ENCODE measurements at places on chromosomes 3 and 15.
A peak's percentile ranks its signal among the peaks of the same experiment; 100 is the strongest.

GRCh38 chr15:88115486-88116152, 140.9 kb downstream of the NTRK3 start:
- DNase-seq = no peak

DNA sequence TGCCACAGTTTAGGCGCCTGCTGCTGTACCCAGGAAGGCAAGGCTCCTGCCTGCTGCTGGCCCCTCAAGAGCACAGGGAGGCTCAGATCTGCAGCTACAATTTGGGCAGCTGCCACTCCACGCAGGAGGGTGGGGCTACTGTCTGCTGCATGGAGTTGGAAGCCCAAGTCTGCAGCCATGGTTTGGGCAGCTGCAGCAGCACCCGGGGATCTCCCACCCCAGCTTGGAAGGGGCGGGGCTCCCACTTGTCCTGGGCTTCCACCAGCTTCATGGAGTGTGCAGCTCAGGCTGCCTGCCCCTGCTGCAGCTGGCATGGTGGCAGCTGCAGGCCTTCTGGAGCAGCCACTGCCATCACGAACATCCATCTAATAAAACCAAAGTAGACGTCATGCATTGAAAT, 512.9 kb downstream of the PYDC2 start:
- no peak for DNase-seq

DNA sequence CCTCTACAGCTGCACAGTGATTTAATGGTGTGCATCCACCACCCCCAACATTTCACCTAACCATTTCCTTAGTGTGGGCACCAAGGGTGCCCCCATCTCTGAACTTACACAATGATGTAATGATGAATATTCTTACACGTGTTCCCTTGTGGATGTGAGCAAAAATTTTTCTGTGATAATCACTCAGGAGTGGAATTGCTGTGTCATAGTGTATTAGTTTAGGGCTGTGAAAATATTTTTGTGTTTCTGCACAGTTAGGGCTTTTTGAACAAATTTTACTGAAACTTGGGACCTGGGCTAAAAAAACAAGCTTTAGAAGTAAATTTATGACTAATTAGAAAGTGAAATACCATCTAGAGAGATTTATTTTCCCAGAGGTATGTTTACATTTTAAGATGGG, 134.5 kb upstream of the CCNL1 start:
- no peak for DNase-seq

- DNase-seq = no peak
These were observed 204.4 kb upstream of the LINGO1 start for GRCh38 chr15:77836906-77837648.

DNA sequence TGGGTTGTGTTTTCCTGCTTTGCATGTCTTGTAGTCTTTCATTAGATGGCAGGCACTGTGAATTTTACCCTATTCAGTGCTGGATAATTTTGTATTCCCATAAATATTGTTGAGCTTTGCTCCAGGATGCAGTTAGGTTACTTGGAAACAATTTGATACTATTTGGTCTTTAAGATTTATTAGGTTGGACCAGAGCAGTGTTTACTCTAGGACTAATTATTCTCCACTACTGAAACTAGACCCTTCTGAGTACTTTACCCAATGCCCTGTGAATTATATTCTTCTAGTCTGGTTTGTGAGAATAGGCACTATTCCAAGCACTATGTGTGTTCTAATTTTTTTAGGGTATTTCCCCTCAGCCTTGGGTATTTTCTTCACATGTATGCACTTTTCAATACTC, 37.8 kb upstream of the TASOR start:
- DNase-seq = no peak

- no peak for DNase-seq
These were observed 27.6 kb downstream of the SLC6A6 start for GRCh38 chr3:14430053-14430452.

DNA sequence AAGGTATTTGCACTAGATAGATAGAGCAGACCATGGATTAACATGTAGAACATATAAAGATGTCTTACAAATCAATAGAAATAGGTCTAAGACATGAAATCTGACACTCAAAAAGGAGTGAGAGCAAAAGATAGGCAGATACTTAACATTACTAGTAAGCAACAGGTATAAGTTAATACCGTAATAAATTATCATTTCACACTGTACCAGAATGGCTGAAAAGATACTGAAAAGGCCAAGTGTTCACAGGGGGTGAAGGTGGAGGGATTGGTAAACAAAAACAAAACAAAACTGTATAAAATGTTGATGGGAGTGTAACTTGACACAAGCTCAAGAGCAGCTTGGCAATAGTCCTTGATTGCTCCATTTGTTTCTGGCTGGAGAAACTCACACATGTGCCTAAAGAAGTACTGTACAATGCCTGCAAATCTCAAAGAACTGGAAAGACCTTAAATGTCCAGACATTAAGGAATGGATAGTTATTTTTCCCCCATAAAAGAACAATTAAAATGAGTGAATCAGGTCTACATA, 3.5 kb downstream of the NSMCE3 start:
- no peak for DNase-seq

DNA sequence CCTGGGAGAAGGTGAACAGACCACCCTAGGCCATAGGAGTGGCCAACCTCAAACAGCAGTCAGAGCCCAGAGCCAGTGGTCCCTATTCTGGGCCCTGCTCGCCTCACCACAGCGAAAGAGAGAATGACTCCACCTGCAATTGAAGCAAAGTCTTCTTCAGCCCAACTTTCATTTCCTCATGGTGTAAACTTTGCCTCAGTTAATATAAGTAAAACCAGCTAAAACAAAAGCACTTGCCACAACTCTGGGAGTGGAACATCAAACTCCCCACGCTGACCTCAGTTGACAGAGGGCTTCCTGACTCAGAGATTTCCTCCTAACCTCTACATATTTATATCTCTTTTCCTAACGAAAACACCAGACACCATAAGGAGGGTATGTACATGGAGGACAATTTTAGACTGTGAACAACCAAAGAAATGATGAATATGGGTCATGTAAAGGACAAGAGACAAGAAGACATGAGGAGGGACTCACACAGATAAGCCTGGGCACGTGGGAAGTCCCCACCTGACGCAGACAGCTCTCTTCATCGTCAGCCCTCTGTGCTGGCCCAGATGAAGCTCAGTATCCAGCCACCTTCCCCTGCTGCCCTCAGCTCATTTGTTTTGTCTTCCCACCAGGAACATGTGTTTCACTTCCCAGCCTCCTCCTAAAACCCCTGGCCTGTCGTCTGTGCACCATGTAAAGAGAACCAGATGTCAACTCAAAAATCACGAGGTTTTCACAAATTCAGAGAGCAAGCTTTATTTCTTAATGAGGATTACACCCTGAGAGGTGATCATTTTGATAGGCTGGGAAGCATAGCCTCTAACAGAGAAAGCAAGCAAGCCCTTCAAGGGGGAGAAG, 140.9 kb downstream of the KCNMB2 start:
- no peak for DNase-seq

- no peak for DNase-seq
These were observed 63.2 kb upstream of the RASGRP1 start for GRCh38 chr15:38627689-38628277.

DNA sequence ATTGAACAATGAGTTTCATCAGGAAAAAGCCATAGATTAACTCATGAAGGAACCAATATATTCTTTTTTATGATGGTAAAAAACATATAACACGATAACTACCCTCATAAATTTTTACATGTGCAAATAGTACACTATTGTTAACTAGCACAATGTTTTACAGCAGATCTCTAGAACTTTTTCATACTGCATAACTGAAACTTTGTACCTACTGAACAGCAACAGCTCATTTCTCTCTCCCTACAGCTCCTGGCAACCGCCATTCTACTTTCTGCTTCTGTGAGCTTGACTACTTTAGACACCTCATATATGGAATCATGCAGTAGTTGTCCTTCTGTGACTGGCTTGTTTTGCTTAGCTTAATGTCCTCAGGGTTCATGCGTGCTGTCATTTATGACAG, 235.4 kb downstream of the NFKBIZ start:
- peak; percentile 17 for DNase-seq

- peak; percentile 22 for DNase-seq
These were observed 37.8 kb downstream of the DLG1 start for GRCh38 chr3:197260491-197261163.

DNA sequence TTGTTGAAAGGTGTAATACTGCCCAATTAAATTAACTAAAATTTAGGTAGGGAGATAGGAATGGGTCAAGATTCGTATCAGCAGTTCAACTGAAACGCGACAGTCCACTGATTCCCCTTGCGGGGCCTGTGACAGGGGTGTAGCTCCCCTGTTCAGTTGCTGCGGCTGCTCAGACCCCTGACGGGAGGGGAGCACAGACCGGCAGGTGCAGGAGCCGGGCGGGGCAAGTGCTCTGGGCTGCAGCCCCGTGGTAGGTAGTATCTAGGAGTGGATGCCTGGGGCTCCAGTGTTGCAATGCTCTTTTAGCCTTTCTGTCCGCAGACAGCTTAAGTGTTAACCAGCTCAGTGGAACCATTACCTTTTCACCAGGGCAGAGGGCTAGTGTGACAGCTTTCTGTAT, 164.9 kb downstream of the ROBO2 start:
- no peak for DNase-seq

GRCh38 chr15:38066612-38067011, 132.2 kb downstream of the TMCO5A start:
- DNase-seq = no peak

- DNase-seq = no peak
These were observed 223.0 kb upstream of the LYSMD4 start for GRCh38 chr15:99956022-99956775.

DNA sequence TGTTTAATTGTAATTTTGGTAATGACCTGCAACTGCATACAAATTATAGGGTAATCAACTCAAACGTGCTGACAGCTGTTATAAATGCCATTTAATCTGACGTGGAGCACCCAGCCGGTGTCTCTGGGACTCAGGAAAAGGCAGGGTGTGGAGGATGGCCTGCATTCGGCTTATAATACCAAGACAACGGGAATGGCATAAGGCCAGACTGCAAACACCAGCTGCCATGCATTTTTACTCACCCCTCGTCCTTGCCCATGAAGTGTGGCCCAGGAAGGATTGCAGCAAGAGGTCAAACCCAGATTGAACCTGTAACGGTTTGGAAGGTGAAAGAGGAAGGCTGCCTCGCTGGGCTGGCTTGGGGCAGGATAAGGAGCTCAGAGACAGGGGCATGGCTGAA, 96.4 kb downstream of the WNT7A start:
- DNase-seq = no peak

DNA sequence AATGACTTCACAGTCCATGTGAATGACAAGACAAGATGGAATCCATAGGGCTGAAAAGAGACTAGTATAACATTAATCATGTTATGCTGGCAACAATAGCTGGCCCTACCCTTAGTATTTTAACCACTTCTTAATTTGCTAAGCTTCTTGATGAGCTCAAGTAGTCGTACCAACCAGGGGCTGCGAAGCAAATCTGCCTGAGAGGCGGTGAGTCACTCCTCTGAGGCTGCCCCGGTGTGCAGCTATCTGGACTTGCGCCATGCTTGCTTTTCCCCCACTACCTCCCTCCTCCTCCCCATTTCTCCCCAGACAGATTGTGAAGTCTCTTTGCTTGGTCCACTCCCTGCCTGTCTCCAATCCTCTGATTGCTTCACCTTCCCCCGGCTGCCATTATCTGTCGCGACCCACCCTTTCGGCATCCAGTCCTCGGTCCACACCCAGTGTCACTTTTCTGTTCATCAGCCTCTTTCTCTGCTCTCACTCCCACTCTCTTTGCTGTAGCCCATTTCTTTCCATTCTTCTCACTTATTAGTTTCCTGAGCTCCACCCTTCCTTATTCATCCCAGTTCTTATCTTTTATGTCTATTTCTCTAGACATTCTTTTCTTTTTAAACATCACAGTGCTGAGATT, 42.7 kb downstream of the DUT start:
- DNase-seq = no peak

DNA sequence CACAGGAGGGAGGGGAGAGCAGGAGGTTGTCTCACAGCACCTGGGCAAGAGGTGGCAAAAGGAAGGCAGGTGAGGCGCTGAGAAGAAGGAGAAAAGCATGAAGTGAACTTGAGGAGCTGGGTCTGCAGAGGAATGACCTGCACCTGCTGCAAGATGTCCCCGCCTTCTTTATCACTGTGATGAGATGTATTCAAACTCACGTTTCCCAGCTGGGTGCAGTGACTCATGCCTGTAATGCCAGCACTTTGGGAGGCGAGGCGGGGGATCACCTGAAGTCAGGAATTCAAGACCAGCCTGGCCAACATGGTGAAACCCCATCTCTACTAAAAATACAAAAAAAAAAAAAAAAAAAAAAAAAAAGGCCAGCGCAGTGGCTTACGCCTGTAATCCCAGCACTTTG, 22.2 kb upstream of the ZNF710 start:
- DNase-seq = no peak

DNA sequence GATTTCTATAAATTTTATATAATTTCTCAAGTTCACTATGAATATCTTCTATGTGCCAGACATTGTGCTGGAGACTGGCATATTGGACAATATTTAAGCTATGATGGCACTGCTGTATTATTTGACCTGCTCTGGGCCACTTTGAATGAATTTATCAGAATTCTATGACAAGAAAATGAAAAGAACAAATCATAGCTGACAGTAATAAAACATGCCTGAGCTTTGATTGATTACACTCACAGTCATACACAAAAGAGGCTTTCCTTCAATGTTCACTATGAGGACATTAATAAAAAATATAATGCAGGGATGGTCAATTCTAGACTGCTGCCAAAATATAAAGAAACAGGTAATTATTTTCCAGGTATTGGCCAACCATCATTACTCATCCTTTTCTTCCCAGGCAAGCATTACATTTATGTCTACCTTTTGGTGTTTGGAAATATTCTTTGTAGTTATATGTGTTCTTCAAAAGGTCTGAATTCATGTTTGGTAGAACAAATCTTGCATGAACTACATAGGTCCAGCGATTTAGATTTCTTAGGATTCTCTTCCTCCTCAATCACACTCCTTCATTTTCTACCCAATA, 81.0 kb upstream of the ALCAM start:
- DNase-seq = no peak

- DNase-seq = no peak
These were observed 21.4 kb upstream of the ZBED2 start for GRCh38 chr3:111616417-111617105.

DNA sequence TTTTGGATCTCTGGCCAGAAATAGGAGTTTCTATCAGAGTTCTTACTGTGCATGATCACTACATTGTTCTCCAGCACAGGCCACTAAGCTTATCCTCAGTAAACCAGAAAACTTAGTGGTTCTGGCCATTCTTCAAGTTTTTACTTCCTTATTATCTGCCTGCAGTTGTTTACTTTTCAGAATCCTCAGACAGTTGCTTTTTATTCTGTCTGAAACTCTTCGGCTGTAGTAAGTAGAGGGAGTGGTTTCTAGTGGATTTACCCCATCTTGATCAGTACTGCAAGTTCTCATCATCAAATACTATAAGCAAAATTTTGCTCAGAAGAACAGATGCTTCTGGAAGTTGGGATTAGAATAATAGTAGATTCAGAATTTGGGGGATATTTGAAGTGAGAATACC, 193.0 kb upstream of the RARB start:
- no peak for DNase-seq
